ENCODE measurements at places on chromosomes 1 and 21.

- peak; percentile 60 for DNase-seq
Measured at GRCh38 chr1:228860911-228861831, 125.9 kb downstream of the RHOU start.

DNA sequence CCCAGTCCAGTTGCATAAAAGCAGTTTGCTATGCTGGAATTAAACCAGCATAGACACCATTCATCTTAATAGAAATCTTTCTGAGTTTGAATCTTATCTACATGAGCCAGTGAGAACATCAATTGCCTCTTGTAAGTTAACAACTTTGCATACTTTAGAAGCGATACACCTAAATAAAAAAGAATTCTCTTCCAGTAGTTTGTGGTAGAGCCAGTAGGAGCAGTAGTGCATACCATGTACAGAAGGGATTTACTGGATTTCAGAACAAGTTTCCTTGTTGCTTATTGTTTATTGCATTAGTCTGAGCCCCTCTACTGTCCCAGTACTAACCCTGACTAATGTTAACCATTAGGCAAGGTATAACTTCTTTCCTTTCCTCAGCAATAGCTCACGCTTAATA, 313.1 kb downstream of the TGFB2 start:
- DNase-seq: no peak

DNA sequence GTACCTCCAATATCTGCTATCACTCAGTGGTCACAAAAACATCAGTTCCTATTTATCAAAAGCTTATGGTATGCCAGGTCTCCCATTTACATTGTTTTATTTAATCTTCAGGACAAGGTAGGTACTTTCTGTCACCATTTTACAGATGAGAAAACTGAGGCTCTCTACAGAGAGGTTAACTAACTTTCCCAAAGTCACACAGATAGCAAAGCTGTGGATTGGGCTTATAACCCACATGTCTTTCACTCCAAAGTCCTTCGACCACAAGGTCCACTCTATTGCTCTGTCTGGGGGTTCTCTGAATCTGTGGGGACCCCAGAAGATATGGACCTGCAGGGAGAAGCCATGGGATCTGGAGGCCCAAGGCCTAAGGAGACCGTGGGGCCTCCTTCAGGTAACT, 26.6 kb upstream of the EPS8L3 start:
- no peak for DNase-seq

DNA sequence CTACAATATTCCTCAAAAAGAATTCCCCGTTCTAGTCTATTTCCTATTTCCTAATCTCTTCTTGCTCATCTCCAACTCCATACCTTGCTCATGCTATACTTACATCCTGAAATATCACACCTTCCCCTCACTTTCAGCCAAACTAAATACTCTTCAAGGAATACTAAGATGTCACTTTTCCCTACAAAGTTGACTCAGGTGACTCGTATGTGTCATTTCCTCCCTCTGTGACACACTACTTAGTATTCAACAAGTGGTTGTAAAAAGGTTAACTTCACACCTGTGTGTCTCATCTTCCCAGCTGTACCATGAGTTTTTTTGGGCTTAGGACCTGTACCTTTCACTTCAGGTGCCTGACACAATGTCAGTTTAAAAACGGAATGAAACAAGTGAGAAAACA, 81.9 kb upstream of the LBR start:
- DNase-seq: no peak

DNA sequence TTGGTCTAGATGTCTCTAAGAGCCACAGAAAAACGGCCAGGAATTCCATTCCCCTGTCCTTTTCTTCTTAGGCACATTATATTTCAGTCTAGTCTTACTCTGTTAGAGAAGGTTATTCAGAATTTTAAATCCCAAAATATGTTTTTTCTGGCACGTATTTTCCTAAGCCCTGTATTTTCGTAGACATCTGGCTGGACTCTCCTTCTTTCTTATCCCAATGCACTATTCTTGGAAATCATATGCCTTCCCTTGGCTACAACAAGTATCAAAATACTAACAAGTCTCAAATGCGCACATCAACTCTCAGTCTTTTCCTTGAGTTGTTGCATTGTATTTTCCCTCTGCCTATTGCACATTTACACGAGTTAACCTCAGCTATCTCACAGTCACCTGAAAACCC, 96.2 kb downstream of the DPYD start:
- no peak for DNase-seq

- no peak for DNase-seq
Measured at GRCh38 chr1:152501704-152502103, 8.9 kb upstream of the LCE5A start.

GRCh38 chr1:184044603-184045376, 6.7 kb upstream of the TSEN15 start:
- no peak for DNase-seq

DNA sequence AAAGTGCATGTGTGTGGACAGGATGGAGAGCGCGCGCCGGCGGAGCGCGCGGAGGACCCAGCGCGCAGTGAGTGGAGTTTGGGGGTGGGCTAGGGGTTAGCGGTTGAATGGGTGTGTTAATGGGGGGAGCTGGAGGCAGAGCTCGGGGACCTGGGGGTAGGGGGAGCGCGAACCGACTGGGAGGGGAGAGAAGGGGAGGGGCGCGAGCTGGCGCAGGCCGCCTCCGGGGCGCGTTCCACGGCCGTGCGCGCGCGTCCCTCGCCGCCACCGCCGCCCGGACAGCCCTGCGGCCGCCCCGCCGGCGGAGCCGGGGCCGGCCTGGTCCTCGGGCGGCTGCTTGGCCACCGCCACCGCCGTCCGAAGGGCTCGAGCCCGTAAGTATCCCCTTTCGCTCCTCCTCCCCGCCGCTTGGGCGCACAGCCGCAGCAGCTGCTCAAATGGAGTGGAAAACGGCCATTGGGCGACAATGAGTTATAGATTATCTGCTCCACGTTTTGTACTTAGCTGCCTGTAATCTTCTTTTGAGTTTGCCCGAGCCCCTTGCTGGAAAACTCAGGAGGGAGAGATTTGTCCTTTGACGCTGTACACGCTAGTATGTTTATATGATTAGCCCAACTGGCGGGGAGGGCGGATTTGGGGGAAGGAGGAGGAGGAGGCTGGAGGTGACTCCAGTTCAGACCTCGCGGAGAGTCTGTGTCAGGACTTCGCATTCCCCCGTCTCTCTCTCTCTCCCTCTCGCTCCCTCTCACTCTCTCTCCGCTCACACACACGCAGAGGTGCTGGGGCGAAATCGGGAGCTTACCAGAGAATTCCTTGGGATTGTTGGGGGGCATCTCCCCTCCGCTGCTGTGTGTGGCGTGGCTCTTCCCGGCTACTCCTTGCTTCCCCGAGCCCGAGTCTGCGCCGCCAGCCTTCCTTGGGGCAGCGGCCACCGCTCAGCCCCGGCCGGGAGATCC, at the start of gene ADGRL2:
ADGRL2 (plus strand) TSS at position 240 of the 956 bp plus-strand sequence. CDS start 36,051 bp downstream, outside the sequence.
- DNase-seq: peak; percentile 82

DNA sequence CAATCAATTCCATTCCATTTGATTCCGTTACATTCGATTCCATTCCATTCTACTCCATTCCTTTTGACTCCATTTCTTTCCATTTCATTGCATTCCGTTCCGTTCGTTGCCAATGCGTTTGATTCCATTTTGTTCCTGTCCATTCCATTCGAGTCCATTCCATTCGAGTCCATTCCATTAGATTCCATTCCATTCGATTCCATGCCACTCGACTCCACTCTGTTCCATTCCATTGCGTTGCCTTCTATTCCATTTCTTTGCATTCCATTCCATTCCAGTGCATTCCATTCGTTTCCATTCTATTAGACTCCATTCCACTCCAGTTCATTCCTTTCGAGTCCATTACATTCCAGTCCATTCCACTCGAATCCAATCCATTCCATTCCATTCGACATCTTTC, 2587.5 kb upstream of the TPTE start:
- no peak for DNase-seq

- no peak for DNase-seq
Measured at GRCh38 chr1:164638492-164639202, 79.7 kb downstream of the PBX1 start.

GRCh38 chr21:37700641-37701202, 215.5 kb downstream of the KCNJ6 start:
- peak; percentile 55 for DNase-seq

Measured in NCI-H1417 (cell line).